ENCODE measurements at places on chromosomes 13 and 19.

DNA sequence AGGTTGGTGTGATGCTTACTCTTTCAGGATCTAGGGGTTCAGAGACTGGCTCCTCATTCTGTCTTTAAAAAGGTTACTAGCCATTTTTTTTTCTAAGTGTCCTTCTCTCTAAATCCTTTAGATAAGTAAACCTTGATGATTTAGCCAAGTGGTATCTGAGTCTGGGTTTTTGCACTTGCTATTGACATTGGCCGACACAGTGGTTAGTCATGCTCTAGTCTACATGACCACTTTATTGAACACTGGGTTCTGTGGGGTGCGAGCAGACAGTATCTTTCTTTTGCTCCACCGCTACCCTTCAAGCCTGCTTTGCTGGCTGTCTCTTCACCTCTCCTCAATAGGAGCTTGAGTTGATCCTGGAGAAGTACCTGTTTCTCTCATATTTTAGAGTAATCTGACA lies 6.2 kb upstream of the NUP58 start:
- DNase-seq = no peak

DNA sequence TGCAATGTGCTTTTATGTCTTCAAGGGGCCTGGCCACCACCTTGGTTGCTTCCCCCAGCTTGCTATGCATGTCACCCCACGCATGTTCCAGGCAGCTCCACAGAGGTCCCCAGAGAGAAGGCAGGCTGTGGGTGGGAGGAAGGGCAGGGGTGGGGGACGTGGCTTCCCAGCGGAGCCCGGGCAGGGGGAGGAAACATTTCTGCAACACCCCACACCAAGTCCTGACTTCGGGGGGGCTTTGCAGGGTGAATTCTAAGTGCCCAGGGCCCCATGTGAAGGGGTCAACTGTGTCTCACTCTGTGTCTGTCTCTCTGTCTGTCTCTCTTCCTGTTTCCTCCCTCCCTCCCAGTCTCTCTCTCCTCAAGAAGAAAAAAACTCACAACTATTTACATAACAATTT lies 39.6 kb downstream of the LTBP4 start:
- no peak for DNase-seq

DNA sequence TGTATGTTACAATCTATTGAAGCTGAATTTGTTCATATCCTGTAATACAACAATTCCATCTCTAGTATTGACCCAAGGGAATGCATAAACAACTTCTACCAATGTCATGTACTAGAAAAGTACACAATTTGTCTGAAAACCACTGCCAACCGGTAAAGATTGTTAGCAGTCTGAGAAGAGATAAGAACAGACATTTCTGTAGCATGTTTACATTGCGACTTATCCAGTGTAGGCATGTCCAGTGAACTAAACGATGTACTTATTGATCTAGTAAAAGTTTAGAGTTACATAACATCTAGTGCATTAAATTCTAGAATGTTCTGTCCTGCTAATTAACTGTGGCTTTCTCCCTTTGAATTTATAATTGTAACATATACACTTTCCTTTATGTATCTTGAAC lies 425.9 kb downstream of the SLITRK6 start:
- DNase-seq = no peak

DNA sequence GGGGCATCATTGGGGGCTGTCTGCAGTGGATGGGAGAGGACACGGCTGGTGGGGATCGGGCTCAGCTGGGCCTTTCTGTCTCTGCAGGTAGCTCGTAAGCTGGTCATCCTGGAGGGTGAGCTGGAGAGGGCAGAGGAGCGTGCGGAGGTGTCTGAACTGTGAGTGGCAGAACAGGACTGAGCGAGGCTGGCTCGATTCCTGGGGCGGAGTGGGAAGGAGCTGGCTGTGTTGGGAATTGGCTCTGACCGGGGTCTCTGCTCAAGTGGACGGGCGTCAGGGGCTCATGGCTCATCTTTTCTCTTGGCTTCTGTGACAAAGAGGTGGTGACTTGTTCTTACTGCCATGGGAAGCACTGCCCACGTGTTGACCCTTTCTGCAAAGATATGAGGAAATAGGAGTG lies 11.6 kb downstream of the TPM4 start:
- no peak for DNase-seq

DNA sequence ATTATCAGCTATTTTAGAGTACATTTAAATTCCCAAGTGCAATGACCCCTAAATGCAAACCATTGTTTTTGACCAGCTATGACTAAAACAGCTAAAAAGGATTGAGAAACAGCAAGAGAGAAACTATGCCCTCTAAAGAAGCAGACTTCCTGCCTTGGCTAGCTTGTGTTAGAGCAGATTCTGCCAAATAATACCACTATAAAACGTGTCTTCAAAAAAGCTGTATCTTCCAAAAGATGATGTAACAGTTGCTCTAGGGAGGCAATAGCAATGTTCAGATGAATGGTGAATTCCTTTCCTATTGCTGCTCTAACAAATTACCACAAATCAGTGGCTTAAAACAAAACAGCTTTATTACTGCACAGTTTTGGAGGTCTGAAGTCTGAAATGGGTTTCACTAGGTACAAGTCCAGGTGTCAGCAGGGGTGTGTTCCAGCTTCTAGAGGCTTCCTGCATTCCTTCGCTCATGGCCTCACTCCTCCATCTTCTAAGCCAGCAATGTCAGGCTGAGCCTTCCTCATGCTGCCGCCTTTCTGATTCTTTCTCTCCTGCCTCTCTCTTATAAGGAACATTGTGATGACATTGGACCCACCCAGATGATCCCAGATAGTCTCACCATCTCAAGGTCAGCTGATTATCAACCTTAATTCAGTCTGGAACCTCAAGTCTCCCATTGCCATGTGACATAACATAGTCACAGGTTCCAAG lies 84.5 kb downstream of the LRRC63 start:
- DNase-seq = no peak

DNA sequence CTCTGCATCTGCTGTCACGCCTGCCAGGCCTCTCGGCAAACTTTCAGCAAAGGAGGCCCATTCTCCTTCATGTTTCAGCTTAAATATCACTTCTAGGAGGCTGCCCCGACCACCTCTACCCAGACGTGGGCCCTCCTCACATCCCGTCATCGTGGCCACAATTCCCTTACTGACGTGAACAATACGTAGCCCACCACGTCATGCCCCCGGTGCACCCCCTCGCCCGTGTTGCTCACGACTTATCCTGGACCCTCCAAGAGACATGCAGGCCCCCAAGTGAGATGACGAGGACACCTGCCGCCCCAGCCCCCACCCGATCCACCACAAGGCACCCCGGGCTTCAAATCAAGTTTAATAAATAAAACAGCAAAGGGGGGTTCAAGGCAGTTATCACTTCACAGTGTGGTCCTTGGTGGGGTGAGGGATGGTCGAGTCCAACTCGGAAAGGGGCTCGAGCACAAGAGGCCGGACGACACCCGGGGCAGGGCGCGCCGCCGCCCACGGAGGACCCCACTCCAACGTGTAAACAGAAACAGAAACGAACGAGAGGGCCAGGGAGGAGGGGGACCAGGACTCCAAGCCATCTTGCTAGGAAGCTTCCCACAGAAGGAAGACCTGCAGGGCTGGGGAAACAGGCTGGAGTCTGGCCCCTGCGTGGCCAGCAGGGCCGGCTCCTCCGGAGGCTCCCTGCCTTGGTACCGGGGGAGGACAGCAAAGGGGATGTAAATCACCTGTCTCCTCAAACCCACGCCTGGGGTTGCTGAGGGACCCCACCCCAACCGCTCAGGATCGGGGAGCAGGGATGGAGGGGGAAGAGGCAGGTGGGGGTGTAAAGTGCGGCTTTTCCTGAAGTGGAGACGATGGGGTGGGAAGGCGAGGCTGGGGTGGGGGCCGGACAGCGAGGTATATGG lies 14.3 kb upstream of the PLPP2 start:
- DNase-seq = no peak

DNA sequence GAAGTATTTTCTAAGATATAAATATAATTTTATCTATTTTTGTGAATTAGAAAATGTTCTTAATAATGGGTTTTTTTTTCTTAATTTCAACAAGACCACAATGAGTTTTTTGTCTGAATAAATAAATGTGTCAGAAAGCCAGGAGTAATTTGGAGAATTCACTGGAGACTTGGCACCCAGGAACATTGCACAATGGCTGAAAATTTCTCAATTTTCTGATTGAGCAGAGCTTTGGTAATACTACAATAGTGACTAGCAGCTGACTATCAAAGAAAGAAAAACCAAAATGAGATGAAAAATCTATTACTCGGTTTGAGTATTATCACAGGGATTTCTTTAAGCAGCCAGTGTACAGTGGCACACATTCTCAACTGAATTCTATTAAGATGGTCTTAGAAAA lies 394.4 kb upstream of the PCDH20 start:
- no peak for DNase-seq

- no peak for DNase-seq
These were observed 13.7 kb downstream of the KLHL26 start for GRCh38 chr19:18650468-18651041.

- DNase-seq = no peak
These were observed 356.1 kb downstream of the FGF14 start for GRCh38 chr13:102045731-102046130.

DNA sequence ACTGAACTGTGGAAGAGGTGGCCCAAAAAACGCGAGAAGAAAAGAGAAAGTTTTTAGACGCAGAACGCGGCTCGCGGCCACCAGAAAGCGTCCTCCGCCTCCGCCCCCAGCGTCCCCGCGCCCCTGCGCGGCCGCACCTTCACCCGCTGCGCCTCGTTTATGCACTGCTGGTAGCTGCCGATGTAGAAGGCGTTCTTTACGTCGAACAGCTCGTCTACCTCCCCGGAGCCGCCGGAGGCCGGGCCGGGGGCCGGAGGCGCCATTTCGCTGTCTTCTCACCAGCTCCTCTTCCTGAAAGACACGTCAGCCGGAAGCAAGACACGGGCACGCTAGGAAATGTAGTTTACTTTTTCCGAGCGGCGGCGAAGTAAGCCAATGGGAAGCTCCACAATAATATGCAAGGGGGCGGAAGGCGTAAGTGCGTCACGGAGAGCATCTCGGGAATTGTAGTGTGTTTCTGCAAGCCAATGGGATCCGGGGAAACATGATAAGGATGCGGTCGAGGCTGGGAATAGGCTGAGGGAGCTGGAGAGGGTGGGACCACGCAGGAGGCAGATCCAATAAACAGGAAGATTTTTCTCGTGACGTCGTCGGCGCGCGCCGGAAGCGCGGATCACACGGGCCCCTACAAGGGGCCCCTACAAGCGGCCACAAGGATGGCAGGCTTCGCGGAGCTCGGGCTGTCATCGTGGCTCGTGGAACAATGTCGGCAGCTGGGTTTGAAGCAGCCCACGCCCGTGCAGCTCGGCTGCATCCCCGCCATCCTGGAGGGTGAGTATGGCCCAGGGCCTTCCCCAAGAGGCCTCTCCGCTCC lies at the start of the genes COPE and DDX49:
Gene COPE (minus strand): TSS at position 302 of the 814 bp plus-strand sequence. CDS start 39 bp downstream, at position 263.
Gene DDX49 (plus strand): TSS at position 630 of the 814 bp plus-strand sequence. CDS start 27 bp downstream, at position 657.
- DNase-seq = peak; percentile 99

GRCh38 chr13:34731486-34731885 lies 210.6 kb upstream of the NBEA start:
- no peak for DNase-seq

- no peak for DNase-seq
These were observed 1034.7 kb downstream of the SLITRK1 start for GRCh38 chr13:82847595-82847994.

GRCh38 chr19:40466985-40467734 lies at the start of gene SPTBN4:
TSS of gene SPTBN4 (plus strand) at chr19:40467001. CDS start at chr19:40472622, 5,621 bp downstream.
- DNase-seq = no peak

DNA sequence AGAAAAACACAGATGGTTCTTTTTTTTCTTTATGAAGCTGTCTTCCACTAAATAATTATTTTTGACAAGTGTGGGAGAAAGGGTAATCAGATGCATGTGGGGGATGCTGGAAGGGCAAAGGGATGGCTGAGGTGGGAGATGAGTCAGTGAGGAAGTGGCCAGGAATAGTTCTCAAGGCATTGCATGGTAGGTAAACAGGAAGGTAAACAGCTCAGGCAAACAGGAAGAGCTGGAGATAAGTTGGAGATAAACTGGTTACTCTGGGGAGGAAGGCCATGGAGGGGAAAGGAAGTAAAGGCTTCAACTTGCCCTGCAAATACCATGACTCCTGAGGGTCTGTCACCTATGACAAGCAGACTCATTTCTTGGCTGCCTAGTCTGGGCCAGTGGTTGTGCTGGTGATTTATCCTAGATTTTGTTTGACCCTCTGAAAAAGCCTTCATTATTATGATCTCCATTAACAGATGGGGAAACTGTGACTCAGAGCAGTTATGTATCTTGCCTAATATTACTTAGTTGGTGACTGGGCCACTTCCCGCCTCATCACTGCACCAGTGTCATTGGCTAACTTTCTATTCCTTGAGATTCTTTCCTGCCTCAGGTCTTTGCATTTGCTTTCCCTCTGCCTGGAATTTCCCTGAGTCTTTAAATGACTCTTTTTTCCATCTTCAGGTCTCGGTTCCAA lies 17.1 kb downstream of the ACTL9 start:
- no peak for DNase-seq

DNA sequence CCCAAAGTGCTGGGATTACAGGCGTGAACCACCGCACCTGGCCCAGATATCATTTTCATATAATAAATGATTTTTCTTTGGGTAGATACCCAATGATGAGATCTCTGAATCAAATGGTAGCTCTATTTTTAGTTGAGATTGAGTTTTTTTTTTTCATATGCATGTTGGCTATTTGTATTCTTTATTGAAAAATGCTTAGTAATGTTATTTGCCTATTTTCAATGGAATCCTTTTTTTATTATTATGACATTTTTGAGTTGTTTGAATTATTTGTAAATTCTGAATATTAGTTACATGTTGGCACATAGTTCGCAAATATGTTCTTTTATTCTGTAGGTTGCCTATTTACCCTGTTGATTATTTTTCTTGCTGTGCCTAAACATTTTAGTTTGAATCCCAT lies 55.8 kb downstream of the ZNF254 start:
- no peak for DNase-seq

DNA sequence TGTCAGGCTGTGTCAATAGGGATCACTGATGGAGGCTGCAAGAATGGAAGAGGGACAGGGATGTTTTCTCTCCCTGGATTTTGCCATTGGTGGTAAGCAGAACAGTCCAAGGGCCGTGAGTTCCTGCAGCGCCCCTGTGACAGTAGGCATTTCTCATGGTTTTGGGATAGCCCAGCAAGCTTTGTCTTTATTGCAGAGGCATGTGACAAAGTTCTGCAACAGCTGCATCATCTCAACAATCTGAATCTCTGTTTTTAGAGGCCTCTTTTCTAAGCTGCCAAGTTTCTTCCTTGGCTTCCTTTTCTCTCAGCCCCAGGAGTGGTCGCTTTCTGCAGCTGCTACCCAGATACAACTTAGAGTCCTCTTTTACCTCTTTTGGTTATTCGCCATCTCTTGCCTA lies 95.7 kb upstream of the TSHZ3 start:
- no peak for DNase-seq

DNA sequence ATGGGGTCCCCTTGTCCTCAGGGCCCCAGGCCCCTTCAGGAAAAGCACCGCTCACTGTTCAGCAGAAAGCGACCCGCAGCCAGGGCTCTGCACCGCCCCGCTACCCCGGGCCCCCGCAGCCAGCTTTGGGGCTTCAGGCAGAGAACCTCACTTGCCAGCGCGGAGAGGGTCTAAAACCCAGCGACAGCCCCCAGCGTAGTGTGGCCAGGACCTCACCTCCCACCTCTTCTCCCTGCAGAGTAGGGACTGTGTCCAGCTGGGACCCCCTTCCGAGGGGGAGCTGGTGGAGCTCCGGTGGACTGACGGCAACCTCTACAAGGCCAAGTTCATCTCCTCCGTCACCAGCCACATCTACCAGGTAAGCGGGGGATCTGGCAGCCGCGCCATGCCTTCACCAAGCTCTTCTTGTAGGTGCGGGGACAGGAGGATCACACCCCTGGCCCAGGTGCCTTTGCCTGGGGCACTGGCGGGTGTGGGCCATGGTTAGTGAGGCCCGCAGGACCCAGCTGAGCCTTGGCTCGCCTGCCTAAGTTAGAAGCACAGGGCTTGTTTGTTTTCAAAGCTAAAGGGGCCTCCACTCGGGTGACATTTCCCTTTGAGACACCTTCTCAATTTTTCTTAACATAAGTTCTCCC lies 175.7 kb downstream of the KDM4B start:
- no peak for DNase-seq
